ENCODE measurements at places on chromosomes 16 and 17.

- no peak for DNase-seq
These were observed 4.0 kb upstream of the CDC6 start for GRCh38 chr17:40283662-40284061.

- DNase-seq: no peak
These were observed 939 bp downstream of the CORO6 start for GRCh38 chr17:29621751-29622194.

DNA sequence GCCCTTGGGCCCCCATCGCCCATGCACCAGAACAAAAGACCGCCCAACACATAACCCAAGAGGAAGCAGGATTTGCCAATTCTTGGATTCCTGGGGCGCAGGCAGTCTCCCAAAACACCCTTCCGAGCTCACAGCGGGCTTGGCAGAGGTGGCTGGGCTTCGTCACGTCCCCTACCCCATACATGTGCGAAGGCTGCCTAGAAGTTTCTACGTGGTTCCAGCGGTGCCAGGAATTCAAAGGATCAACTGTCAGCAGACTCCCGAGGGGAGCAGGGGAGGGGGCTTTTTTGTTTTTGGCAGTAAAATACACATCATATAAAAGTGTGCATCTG is 80.8 kb upstream of the PLCG2 start:
- no peak for DNase-seq

DNA sequence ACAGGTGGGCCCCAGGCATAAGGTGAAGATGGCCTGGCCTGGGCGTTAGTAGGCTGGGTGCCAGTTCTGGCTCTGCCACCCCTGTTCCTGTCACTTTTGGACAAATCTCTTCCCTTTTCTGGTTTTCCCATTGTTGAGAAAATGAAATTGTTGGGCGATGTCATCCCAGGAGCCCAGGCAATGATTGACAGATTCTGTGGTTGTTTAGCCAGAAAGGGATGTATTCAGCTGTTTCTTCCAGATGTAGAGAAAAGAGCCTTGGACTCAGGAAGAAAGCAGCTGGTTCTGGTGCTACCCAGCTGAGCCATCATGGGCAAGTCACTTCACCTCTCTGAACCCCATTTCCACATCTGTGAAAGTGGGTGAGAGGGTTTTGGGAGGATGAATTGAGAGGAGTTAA is 60.1 kb upstream of the MRTFB start:
- no peak for DNase-seq

DNA sequence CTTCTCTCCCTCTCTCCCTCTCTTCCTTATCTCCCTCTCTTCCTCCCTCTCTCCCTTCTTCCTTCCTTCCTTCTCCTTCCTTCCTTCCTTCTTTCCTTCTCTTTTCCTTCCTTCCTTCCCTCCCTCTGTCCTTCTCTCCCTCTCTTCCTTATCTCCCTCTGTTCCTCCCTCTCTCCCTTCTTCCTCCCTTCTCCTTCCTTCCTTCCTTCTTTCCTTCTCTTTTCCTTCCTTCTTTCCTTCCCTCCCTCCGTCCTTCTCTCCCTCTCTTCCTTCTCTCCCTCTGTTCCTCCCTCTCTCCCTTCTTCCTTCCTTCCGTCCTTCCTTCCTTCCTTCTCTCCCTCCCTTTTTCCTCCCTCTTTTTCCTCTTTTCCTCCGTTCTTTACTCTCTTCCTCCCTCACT is 38.6 kb downstream of the HS3ST4 start:
- no peak for DNase-seq

DNA sequence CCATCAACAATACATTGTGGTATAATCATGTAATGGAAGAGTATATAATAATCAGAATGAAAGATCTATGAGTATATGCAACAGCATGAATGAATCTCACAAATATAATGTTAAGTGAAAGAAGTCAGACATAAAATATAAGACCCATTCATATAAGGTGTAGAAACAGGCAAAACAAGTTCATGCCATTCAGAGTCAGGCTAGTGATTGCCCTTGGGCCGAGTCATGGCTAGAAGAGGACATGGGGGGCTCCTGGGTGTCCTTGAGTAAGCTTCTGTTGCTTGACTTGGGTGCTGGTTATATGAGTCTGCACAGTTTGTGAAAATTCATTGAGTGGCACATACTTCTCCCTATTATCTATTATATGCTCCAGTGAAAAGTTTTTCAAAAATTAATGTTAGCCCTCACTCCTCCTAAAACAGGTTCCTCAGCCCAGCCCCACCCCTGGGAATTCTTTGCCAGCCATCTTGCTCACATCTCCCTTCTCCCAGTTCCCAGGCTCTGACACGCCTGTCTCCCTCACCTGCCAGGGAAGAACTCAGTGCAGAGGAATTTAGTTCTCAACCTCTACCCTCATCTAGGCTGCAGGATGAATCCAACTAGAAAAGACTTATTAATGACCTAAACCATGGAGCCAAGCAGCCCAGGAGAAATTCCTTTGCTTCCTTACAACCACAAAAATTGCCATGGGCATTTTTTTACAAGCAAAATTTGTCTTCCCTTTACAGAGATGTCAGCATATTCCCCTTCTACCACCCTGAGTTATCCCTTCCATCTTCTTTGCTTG is 52.4 kb upstream of the NFAT5 start:
- no peak for DNase-seq

- DNase-seq: peak; percentile 76
These were observed 56.0 kb downstream of the TNFRSF13B start for GRCh38 chr17:16915752-16916556.

DNA sequence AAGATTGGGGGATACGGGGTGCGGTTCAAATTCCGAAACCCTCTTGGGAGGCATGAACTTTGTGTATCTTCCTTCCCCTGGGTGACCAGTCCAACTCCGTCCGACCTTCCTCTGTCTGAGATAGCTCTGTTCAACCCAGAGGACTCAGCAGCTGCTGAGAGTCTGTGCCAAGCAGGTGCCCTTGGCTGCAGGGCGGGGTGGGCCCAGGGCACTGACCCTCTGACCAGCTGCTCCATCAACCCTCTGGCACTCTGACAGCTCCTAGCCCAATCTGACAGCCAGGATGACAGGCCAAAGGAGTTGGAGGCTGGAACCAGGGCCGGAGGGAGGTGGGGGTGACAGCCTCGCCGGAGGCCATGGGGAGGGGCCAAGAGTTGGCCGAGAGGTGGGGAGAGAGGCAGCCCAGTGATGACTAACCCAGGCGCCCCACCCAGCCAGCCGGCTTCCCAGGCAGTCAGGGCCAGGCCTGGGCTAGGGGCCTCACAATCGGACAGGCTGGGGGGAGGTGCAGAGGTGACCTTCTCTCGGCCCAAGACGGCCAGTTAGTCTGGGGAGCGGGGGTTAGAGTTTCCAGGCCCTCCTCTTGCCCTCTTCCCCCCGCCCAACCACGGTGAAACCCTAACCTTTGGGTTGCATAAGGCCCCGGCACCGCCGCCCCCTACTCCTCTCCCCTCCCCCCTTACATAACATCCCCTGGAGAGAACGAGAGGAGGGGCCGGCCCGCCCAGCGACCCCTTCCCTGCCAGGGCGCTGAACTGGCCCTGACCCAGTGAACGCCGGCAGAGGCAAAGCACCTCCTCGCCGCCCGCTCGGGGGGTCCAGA is 5.0 kb upstream of the TLCD2 start:
- peak; percentile 96 for DNase-seq

DNA sequence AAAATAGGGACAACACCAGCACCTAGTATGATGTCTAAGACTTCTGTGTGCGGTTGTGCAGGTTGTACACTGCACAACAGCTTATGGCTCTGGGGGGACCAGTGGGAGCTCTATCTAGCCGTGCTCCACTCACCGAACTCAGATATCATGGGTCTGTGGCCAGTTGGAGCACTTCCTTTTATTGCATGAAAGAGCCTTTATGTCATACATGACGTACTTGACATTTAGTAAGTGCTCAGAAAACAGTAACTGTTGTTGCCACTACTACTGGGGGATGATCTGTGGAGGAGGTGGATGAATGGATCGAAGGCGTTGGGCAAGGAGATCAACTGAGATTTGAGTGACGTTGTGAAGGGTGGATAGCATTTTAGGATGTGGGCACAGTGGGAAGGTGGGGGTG is 368.8 kb downstream of the SNX29 start:
- no peak for DNase-seq

DNA sequence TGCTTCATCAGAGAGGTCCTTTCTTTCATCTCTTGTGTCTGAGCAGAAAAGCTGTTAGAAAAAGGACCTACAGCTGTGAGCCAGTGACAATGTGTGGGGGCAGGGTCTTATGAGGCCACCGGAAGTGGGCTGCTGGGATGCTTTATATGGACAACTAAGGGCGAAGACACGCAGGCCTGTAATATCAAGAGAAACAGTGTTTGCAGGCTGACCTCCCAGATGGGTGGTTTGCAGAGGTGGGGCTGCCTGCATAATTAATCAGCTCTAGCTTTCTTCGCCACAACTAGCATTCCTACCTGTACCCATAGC is 30.4 kb upstream of the SALL1 start:
- DNase-seq: no peak

GRCh38 chr16:69286941-69287713 is 24.0 kb upstream of the VPS4A start:
- DNase-seq: no peak

DNA sequence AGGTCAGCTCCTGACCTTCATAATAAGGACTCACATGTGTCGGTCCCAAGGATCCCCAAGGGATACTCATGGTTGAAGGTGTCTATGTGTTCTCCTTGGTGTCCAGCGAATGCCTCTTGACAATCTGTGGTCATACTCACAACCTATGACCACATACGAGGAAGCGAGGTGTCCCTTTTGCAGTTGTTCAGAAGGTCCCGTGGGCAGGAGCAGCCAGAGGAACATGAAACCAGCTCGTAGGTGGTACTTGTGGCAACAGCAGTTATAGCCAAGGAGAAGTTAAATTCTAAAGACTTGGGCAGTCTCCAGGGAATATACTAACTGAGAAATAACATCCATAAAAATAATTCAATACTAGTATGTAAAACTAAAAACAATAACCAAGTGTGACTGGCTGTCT is 685.3 kb downstream of the WWOX start:
- no peak for DNase-seq

- no peak for DNase-seq
These were observed 1.7 kb upstream of the PGAP6 start for GRCh38 chr16:383326-384051.

- DNase-seq: no peak
These were observed 12.8 kb upstream of the NGFR start for GRCh38 chr17:49482144-49482817.

DNA sequence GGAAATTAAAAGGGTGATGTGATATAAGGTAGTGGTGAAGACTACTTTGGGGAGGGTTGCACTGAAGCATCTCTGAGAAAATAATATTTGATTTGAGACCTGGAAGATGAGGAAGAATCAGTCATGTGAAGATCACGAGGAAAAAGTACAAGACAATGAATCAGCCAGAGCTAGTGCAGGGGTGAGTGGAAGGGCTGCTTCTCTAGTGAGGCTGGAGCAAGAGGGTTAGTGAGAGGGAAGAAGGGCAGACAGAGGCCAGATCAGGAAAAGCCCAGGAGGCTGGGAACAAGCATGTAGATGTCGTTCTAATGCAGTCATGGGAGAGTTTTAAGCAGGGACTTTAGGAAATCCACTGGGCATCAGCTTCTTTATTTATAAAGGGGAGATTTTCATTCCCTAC is 504.2 kb upstream of the SALL1 start:
- DNase-seq: no peak

DNA sequence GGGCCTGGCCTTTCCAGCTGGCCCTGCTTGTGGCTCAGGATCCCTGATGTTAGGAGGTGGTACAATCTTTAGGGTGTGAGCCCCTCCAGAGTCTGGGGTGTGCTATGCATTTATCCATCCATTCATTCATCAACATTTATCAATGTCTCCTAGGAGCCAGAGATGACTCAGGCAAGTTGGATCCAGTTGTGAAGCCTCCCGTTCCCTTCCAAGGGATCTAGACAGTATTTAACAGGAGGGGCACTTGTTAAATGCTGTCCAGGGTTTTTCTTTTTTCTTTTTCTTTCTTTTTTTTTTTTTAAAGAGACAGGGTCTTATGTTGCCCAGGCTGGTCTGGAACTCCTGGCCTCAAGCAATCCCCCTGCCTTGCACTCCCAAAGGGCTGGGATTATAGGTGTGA is 42.0 kb upstream of the SMPD3 start:
- DNase-seq: no peak

- no peak for DNase-seq
These were observed 22.3 kb upstream of the POLR3E start for GRCh38 chr16:22274916-22275315.

DNA sequence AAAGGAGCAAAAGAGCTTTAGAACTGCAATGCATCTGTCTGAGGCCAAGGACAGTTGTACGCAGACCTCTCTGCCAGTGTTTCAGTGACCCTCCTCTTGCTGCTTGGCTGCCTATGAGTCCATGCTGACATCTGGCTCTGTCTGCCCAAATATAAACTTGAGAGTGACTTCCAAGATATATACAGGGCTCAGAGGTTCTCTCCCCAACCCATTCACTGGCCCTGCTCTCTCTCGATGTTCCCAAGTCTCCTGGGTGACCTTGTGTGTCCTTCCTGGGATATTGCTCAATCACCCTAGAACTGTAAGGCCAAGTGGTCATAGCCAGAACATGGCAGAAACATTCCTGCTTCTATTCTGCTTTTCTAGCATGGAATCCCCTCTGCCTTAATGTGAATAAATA is 716.3 kb downstream of the WWOX start:
- DNase-seq: no peak

GRCh38 chr16:50354629-50355456 is 13.9 kb downstream of the BRD7 start:
- no peak for DNase-seq

GRCh38 chr17:61250335-61250890 is 149.2 kb upstream of the TBX2 start:
- DNase-seq: no peak

GRCh38 chr16:85431431-85432124 is 181.5 kb upstream of the GSE1 start:
- no peak for DNase-seq

DNA sequence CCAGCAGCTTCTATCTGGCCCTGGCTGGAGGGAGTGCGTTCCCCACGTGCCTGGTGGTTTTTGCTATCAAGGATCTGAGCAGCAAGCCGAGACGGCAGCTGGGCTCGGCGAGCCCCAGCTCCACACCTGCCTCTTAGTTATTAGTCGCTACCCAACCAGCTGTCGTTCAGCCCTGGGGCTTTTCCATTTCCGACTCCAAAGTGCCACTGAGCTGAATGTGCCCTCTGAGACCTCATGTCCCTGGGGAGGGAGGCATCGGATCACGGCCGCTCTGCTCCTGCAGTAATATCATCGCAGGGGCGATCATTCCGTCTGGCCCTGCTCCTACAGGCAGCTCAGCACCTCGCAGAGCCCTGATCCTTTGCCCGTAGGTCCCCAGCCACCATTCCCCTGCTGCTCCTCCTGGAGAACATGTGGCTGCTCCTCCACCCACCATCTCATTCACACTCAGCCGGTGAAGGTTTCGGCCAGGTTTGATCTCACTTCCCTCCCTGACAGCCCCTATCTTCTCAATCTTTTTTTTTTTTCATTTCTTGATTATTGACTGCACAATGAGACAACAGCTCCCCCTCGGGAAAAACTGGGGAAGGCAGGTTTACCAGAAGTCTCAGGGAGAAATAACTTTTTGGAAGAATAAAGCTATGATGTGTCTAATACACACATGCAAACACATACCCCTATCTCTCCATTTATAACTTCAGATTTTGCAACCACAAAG is 86.7 kb downstream of the ZFHX3 start:
- DNase-seq: no peak

- no peak for DNase-seq
These were observed at the start of gene GDPD3 for GRCh38 chr16:30113031-30113710. TSS of gene GDPD3 (minus strand) at chr16:30113537. CDS start at chr16:30113478, 59 bp downstream.
